ENCODE measurements at places on chromosomes 2 and 18. TPM values are rescaled to one million over a fixed set of nuclear protein-coding genes. Genes with fewer than 3 reads are reported as not detected.

Gene NPPC
- 0.98 TPM for total RNA-seq

Gene HAAO
- total RNA-seq: 1.5 TPM

Gene SKA1
- total RNA-seq: 2.0 TPM

Gene ADGRF3
- total RNA-seq: under 0.01 TPM

Gene MEP1B
- total RNA-seq: under 0.01 TPM

Measured in temporal lobe (tissue), 4 donors.